NCI-H1417 treated with DMSO at 0.1 percent for 48 hours (cell line): ENCODE measurements at places on chromosomes 1 and 21.

DNA sequence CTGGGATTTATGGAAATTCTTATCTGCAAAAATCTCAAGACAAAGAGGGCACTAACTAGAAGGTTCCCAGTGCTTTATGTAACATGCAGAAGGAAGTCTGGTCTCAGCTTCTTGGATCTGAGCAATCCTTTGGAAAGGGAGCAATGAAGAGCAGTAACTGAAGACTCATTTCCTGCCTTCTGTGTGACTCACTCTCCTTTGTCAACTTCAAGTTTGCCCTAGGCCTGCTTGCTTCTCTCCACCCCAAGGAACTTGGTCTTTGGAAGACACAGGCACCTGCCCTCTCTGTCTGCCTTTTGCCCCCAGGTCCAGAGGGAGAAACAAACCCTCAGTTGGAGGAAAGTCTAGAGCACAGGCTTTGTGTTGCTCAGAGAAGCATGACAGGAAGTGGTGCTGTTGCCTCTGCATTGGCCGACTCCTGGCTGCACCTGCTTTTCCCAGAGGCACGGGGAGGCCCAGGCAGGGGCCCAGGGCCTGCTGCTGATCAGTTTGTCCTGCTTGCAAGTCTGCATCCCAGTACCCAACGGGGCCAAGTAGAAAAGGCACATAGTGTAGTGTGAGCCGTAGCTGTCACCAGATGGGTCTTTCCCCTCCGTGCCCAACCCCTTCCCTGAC lies 137.2 kb downstream of the DHRS3 start:
- no peak for DNase-seq

DNA sequence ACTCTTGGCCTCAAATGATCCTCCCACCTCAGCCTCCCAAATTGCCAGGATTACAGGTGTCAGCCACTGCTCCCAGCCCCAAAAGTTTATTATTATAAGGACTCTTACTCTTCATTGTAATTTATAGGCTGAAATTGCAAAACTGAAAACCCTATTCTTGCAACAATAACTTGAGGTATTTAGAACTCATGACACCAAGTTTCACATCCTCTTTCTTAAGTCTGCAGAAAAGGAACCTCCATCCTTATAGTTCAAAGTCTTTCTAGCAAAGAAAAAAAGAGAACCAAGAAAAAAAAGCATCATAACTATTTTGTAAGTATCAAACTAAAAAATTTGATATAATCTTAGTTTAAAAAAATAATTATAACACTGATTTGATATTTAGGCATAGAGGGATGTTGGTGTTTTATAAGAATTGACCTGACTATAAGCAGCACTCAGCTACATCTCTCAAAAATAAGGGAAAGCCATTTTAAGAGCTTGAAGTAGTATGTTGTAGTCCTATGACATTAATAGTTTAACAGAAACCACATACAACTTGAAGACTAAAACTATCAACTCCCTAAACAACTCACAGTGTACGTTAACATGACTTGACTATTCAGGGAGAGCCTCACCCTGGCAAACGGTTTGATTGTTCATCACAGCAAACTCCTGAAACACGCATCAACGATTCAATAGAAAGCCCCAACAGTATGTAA lies 122.4 kb downstream of the AKT3 start:
- DNase-seq, result no peak

- no peak for DNase-seq
These were observed 189.0 kb downstream of the URB2 start for GRCh38 chr1:229815076-229815475.

- no peak for DNase-seq
These were observed 153.3 kb downstream of the NR5A2 start for GRCh38 chr1:200180821-200181220.

- no peak for DNase-seq
These were observed 21.5 kb downstream of the CLSPN start for GRCh38 chr1:35748326-35748725.

- no peak for DNase-seq
These were observed 119.5 kb downstream of the GLIS1 start for GRCh38 chr1:53619367-53620060.

- no peak for DNase-seq
These were observed 69.2 kb upstream of the SGIP1 start for GRCh38 chr1:66464802-66465201.

DNA sequence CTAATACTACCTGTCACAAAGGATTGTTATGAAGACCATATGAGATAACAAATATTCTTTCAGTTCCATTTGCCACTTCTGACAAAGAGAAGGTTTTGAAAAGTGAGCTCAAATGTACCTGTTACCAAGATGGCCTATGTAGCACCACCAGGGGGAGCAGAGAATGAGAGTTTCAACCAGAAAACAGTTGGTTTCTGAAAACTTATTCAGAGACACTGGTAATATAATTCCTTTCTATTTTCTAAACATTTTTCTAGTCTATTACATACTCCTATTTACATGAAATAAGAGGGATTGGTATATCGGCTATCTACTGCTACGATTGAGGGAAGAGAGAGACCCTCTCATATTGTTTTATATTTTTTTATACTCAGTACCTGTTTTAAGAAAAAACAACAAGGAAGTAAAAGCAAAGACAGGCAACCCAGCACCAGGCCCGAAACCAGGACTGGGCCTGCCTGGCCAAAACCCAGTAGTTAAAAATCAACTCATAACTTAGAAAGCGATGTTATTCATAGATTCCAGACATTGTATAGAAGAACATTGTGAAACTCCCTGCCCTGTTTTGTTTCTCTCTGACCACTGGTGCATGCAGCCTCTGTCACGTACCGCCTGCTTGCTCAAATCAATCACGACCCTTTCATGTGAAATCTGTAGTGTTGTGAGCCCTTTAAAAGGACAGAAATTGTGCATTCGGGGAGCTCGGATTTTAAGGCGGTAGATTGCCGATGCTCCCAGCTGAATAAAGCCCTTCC lies 48.3 kb downstream of the IL23R start:
- DNase-seq, result no peak

GRCh38 chr21:35026617-35027562 lies 22.2 kb downstream of the RUNX1 start:
- no peak for DNase-seq

- DNase-seq, result no peak
These were observed 99.5 kb downstream of the NGF start for GRCh38 chr1:115238336-115239147.

DNA sequence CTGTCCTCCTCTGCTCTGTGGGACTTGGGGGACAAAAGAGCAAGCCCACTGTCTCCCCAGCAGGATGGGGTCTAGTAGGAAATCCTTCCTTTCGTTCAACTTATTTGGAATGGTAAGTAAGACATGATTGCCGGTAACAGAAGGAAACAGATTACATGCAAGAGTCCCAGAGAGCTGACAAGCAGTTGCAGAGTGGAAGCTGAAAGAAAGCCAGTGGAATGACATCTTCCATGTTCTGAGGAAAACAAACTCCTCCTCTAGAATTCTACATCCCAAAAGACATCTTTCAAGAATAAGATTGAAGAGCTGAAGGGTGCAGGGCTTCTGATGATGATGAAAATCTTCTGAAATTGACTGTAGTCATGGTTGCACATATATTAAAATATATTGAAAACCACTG lies 619.4 kb downstream of the KIF26B start:
- no peak for DNase-seq

- DNase-seq, result no peak
These were observed 255.4 kb upstream of the PLXNA2 start for GRCh38 chr1:208499601-208500000.

GRCh38 chr1:53821380-53821779 lies 16.7 kb downstream of the NDC1 start:
- no peak for DNase-seq

DNA sequence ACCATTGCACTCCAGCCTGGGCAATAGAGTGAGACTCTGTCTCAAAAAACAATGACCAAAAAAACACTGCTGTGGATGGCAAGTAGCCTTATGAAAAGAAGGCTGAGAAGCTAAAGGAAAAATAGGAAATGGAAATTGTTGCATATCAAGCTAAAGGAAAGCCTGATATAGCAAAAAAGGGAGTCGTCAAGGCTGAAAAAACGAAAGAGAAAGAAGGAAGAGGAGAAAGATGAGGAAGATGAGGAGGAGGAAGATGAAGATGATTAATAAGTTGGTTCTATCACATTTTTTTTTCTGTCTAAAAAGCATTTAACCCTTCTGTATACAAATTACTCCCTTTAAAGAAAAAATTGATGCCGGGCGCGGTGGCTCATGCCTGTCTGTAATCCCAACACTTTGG lies 10.2 kb upstream of the PRDX1 start:
- DNase-seq, result no peak

GRCh38 chr1:26961826-26962225 lies 1.6 kb upstream of the KDF1 start:
- no peak for DNase-seq

DNA sequence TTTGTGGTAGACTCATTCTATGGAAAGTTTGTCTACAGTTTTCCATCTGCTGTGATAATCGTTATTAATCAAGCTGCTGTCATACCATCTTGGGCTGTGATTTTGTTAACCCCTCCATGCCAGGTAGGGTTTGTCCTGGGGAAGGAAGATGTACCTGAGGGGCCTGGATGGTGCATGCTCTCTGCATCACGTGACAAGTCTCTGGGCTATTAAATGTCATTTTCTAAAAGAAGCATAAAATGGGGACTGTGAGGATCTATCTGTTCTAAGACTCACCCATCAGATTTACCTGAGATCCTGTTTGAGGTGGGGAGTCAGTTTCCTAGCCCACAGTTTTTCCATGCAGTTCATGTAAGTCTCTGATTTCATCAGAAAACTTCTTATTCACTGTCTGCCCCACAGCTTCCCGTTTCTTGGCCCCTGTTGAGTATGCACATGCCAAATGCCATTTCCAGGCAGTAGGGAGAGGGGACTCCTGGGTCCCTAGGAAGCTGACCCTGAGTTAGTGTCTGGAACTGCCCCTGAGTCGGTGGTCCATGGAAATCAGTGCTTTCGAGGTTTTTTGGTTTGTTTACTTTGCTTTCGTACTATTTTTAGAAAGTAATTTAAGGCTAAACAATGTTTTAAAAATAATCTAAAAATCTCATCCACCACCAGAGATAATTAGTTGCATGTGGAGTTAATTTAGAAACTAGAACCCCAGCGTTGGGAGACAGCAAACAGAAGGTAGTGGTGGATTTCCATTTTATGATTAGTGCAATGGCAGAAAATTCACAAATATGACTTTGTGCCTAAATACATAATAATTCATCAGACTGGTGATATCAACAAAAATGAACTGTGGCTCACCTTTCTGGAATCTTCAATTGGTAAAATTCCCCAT lies 46.7 kb downstream of the ZBTB18 start:
- no peak for DNase-seq

- DNase-seq, result no peak
These were observed 9.4 kb downstream of the LHX4 start for GRCh38 chr1:180239145-180240096.

DNA sequence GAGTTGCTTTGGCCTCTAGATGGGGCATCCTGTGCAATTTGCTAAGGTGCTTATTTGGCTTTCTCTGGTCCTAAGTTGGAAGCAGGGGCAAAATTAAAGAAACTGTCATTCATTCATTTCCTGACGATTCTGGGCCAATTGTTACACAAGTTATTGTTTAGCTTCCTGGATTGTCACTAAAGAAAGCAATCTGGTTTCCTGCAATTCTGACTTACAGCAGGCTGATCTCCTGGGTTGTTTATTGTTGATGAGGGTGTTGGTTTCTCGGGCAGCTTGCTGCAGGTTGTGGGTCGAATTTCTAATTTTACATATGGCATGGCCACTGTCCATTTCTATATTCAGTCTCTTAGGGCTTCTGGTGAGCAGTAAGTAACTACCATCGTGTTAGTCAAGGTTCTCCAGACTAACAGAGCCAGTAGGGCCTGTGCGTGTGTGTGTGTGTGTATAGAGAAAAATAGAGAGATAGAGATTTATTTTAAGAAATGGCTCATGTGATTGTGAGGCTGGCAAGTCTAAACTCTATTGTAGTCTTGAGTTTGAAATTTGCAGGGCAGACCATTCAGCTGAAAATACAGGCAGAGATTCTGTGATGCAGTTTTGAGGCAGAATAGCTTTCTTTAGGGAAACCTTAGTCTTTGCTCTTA lies 30.4 kb downstream of the CTH start:
- no peak for DNase-seq

GRCh38 chr1:100924991-100925390 lies 29.1 kb downstream of the SLC30A7 start:
- no peak for DNase-seq

GRCh38 chr1:201890806-201891450 lies 2.2 kb downstream of the SHISA4 start:
- DNase-seq, result no peak

DNA sequence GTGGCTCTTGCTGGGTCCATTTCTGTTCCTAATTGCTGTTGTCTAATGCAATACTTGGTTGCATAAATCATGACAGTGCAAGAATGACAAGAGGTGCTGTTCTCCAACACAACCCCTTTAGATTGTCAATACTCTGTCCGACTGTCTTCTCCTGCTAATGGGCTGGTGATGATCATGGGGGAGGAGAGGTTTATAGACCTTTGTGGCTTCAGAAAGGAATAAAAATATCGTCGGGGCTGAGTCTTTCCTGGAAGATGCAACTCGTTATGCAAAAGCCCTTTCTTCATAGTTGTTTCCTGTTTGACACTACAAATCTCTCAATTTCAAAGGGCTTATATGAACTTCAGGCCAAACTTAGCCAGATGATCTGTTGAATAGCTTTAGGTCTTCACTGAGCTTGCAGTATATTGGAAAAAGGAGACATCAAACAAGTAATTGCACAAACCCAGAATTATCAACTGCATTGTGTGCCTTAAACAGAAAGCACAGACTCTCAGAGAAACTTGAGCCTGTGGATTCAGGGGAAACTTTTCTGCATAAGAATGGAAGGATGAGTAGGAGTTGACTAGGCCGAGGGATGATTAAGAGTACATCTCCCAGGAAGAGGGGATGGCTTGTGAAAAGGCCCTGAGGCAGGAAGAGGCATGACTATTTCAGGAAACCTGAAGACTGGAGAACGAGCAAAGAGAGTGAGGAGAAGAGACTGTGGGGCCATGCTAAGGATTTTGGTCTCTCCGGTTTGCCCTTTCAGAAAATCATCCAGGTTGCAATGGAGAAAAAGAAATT lies 107.6 kb downstream of the TSEN15 start:
- DNase-seq, result no peak

GRCh38 chr1:226687426-226687825 lies 51.7 kb downstream of the ITPKB start:
- no peak for DNase-seq

- peak; percentile 45 for DNase-seq
These were observed 123.5 kb downstream of the TIAM1 start for GRCh38 chr21:31220575-31220974.

DNA sequence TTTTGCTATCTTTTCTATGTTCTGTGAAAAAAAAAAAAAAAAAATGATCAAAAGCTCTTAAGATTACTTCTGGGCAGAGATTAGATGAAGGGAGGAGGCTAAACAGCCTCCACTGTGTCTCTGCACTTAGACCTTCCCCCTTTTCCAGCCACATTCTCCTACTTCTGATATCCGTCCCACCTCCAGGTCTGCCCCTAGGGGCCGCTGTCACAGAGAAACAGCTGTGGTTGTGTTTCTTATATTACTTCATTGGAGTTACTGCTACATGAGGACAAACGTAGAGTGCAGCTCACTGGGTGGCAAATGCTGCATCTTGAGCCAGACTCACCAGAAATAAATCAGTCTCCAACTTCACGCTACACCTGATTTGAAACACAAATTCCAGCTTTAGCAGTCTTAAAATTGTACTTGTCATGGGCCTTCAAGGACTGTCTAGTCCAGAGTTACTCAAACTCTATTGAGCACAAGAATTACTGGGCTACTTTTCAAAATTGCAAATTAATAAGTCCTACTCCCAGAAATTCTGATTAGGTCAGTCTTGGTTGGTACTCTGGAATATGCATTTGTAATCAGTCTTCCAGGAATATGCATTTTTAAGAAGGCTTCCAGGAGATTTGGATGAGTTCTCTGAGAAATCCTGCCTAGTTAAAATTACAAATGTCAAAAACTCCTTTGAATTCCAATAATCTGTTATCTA lies 125.2 kb upstream of the PTBP2 start:
- no peak for DNase-seq

- DNase-seq, result no peak
These were observed 10.1 kb upstream of the NTPCR start for GRCh38 chr1:232940262-232940661.
